ENCODE measurements at places on chromosomes 11 and 22.

GRCh38 chr22:38205261-38206128, 3.7 kb downstream of the MAFF start:
- DNase-seq = peak; percentile 43

- no peak for DNase-seq
Measured at GRCh38 chr11:108774037-108774730, 109.3 kb downstream of the DDX10 start.

GRCh38 chr11:117912497-117912896, 16.7 kb downstream of the TMPRSS13 start:
- DNase-seq = no peak

GRCh38 chr11:127383026-127383425, 382.5 kb upstream of the KIRREL3 start:
- no peak for DNase-seq

GRCh38 chr11:85109141-85109540, 518.0 kb downstream of the DLG2 start:
- no peak for DNase-seq

DNA sequence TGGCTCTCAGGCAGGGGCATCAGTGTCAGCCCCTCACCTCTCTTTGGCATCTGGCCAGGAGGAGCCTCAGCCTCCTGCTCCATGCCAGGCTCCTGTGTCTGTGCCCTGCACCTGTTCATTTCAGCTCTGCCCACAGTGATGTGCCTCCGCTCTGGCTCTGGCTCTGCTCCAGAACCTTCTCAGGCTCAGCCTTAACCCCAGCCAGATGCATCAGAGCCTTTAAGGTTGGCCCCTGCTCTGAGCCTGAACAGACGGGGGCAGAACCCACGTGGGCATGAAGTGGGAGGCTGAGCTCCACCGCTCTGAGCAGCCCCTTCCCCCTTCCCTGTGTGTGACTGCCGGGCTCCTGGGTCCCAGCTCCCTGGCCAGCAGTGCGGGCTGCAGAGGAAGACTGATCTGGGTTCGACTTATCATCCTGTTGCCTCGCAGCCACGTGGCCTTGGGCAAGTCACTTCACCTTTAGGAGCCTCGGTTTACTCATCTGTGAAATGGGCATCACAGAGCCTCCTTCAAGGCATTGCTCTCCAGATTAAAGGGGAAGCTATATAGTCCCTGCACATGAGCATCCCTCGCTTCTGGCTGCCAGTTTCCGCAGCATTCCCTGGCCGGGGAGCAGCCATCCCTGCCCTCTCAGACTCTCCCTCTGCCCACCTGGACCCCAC, 44.7 kb upstream of the RTL6 start:
- DNase-seq = no peak

DNA sequence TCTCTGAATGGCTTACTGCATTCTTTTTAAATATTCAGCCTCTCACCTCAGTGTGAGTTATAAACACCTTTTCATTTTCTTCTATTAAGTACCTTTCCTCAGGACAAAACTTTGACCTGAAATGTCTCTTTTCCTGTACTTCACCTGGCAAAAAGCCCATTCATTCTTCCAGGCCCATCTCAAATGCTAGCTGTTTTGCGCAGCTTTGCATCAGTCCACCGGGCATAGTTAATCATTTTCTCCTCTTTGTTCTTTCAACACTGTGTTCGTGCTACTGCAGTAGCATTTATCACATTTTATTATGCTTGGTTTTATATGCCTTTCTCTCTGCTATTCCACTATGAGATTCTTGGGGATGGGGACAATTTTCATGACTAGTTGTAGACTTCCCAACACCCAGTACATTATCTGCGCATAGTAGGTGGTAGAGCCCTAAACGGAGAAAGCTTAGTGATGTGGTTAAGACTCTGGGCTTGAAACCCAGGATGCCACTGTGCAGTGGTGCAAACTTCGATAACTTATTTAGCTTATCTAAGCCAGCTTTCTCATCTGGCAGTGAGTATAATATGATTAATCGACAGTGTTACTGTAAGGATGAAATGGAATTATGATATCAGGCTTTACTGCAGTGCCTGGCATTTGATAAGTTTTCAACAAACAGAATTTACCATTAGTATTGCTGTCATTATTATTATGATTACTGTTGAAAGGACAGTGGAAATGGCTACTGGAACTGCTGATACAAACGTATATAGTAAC, 695.7 kb downstream of the NELL1 start:
- DNase-seq = no peak

DNA sequence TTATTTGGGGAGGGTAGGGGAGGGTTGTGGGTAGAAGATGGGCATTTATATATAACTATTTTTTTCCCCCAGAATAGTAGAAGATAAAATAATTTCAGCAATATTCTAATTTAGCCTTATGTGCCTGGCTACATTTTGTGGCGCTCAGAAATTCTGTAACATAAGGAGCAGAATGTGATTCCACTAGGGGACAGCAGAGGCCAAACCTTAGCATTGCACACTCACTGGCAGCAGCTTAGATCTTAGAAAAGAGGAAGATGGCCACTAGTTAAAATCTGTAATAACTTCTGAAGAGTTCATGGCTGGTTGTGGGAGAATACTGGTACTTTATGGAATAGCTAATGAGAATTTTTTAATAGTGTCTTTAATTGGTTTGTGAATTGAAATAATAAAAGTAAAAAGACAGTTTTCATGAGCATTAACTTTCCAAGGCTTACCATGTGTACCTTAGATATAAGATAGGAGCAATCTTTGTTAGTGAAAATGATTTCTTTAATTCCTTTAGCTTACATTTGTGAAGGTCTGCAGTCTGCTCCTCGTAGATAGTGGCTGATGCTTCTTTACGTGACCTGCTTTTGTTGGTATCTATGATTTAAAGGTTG, 33.1 kb downstream of the DDX10 start:
- peak; percentile 72 for DNase-seq

GRCh38 chr11:62988276-62988675, 3.5 kb upstream of the SLC22A6 start:
- DNase-seq = no peak

GRCh38 chr11:49424136-49424535, 215.7 kb upstream of the FOLH1 start:
- DNase-seq = peak; percentile 33

- peak; percentile 1 for DNase-seq
Measured at GRCh38 chr22:42399315-42400271, 32.6 kb downstream of the NFAM1 start.

DNA sequence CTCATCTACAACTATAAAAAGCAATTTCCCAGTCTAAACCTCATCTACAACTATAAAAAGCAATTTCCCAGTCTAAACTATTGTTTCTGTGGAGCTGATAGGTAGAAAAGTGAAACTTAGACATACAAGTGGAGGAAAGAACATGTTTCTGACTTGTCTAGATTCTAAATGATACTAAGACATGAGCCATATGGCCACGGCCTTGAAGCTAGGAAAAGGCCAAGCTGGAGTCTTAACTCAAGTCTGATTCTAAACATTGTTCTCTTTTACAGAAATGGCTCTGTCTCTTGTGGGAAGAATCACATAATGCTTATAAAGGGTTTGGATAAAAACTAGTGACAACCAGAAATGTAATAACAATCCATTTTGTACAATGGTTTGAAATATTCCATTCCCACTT, 43.8 kb upstream of the LARGE1 start:
- DNase-seq = no peak

- DNase-seq = no peak
Measured at GRCh38 chr11:44564670-44565210, 723 bp upstream of the CD82 start.

DNA sequence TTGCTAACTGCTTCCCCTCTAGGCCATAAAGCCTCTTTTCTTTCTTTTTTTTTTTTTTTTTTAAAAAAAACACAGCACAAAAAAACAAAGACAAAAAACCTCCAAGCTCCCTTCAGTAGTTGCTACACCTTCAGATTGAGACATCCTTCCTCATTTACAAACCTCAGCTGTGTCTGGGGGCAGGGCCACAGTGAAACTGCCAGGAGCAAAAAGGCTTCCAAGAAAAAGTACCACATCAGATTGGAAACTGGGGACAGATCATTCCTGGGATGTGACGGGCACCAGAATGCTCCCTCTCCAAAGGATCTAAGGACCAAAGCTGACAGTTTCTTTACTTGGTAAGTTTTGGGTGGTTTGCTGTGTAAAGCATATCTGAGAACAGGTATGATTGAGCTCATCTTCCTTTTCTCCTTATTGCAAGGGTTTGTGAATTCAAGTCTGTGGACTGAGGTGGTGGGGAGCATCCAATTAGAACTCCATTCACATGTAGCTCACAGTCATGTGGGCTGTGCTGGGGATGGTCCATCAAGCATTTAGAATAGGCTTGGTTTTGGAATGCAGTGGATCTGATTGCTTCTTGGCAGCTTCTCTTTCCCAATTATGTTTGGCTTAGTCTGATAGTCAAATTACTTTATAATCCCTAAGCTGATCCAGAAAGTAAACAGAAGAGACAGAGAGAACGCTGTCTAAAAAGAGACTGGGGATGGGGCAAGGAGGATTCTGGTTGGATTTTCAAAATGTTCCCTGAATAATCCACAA, 705 bp downstream of the BBOX1 start:
- DNase-seq = peak; percentile 70

DNA sequence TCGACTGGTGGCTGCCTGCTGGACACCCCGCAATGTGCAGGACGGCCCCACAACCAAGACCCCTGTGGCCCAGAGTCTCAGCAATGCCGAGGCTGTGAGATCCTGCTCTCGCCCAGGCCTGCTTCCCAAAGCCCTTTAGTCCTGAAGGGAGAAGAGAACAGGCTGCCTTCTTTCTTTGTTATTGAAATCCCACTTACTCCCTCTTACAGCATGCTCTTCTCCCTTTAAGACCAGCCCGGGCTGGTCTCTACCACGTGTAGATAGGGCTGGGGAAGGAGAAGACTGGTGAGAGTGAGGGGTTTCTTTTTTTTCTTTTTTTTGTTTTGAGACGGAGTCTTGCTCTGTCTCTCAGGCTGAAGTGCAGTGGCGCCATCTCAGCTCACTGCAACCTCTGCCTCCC, 21.3 kb downstream of the TMEM45B start:
- no peak for DNase-seq

DNA sequence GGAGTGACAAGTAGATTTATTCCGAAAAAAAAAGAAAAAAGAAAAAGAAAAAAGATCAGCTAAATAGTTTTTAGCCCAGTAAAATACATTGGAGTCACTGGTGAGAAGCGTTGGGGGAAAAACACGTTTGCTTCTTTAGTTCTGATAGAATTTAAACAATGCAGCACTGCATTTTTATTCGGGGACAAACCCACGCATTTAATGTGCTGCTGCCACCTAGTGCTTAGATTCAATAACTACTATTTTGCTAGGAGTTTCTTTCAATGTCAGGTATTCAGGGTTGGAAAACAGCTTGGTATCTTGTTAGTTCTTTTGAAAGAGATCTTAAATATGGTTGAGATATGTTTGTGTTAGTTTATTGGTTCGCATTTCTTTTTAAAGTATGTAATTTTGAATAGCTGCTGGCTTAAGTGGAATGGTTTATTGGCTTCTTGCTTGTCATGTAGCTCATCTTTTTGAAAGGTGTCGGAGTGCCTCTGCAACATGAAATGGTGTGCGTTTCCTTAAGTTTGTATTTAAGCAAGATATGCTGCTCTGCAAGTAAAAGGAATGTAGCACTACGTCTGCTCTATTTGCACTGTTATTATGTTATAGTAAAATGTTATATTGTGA, 41.9 kb downstream of the SVIP start:
- DNase-seq = peak; percentile 79

DNA sequence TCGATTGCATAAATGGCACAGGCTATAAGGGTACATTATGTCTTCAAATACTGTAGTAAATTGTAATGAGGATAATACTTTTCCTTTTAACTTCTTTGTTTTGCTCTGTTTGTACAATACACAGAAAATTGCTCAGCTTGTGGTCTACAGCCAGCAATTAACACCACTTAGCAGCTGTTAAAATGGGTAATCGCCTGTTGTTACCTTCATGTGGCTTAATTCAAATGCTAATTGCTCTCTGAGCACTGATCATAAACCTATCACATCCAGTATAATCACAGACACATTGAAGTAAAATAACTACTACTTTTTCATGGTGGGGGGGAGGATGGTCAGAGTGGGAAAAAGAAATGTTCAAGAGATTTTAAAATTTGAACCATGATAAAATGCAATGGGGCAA, 1164.1 kb upstream of the CNTN5 start:
- no peak for DNase-seq

GRCh38 chr11:125333354-125334073, 162.6 kb downstream of the FEZ1 start:
- DNase-seq = no peak

- DNase-seq = no peak
Measured at GRCh38 chr11:71482746-71483364, 29.9 kb downstream of the NADSYN1 start.

DNA sequence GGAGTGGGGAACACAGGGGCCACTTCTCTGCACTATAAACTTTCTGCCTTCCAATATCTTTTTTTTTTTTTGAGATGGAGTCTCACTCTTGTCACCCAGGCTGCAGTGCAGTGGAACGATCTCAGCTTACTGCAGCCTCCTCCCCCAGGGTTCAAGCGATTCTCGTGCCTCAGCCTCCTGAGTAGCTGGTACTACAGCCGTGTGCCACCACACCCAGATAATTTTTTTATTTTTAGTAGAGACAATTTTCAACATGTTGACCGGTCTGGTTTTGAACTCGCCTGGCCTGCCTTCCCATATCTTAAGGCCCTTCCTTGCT, 1.7 kb downstream of the SLC3A2 start:
- DNase-seq = no peak

DNA sequence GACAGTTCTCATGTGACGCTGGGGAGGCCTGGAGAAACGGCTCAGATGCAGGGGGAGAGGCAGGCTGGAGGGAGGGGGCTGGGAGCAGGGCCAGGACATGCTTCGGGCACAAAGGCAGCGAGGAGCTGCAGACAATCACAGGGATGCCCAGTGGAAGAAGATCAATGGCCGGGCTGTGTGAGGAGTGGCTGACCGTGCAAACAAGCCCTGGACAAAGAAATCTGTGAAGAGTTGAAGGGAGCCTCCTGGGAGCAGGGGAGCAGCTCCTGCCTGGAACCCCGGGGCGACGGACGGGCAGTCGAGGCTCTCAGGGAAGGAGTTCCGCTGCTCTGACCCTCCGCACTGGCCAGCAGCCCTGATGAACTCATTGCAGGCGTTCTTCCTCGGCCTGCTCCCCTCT, 126.7 kb upstream of the B3GAT1 start:
- DNase-seq = no peak

- no peak for DNase-seq
Measured at GRCh38 chr11:129644326-129644725, 171.3 kb upstream of the TMEM45B start.

- DNase-seq = no peak
Measured at GRCh38 chr11:113329725-113330124, 15.3 kb downstream of the TTC12 start.

DNA sequence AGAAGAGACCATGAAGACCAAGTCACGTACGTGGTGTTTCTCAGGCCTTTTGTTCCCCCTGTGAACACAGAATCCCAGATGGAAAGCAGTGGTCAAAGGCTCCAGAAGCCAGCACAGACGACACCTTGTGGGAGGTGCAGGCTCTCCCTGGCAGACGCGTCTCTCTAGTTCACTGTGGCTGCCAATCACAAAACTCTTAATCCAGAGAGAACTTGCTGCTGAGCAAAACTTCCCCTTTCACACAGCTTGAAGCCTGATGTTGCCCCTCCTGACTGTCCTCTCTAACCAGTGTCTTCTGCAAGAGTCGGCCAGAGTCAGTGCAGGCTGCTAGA, 67.1 kb downstream of the PIWIL3 start:
- DNase-seq = no peak
